ENCODE measurements at places on chromosomes 4 and X. TPM values are rescaled to one million over a fixed set of nuclear protein-coding genes. Genes with fewer than 3 reads are reported as not detected.
A peak's percentile ranks its signal among the peaks of the same experiment; 100 is the strongest.

GRCh38 chr4:156886481-156886880, 85.1 kb downstream of the PDGFC start:
- H3K27ac ChIP-seq: no peak overlapping the region
- no peaks in the 10 kb centered on the region for H3K27me3 ChIP-seq
- H3K36me3 ChIP-seq: no peaks in the 10 kb centered on the region
- H3K4me3 ChIP-seq: no peak overlapping the region
- peaks cover 38% of the 10 kb centered on the region for H3K4me1 ChIP-seq

Gene PITX2
- not detected for polyA plus RNA-seq

Gene CENPE
- polyA plus RNA-seq: 6.1 TPM

- no peaks in the 10 kb centered on the region for H3K27me3 ChIP-seq
- H3K36me3 ChIP-seq: no peaks in the 10 kb centered on the region
- H3K27ac ChIP-seq: no peak overlapping the region
- H3K4me3 ChIP-seq: no peak overlapping the region
- H3K4me1 ChIP-seq: no peaks in the 10 kb centered on the region
Measured at GRCh38 chr4:104749062-104749461, 254.4 kb upstream of the CXXC4 start.

- H3K27ac ChIP-seq: no peak overlapping the region
- H3K36me3 ChIP-seq: no peaks in the 10 kb centered on the region
- no peaks in the 10 kb centered on the region for H3K27me3 ChIP-seq
- no peak for DNase-seq
- H3K4me3 ChIP-seq: no peak overlapping the region
- H3K4me1 ChIP-seq: no peaks in the 10 kb centered on the region
Measured at GRCh38 chr4:106704253-106704870, 331.8 kb downstream of the DKK2 start.

Gene STPG2
- 0.07 TPM for polyA plus RNA-seq

Gene STARD8
- polyA plus RNA-seq: 0.09 TPM

DNA sequence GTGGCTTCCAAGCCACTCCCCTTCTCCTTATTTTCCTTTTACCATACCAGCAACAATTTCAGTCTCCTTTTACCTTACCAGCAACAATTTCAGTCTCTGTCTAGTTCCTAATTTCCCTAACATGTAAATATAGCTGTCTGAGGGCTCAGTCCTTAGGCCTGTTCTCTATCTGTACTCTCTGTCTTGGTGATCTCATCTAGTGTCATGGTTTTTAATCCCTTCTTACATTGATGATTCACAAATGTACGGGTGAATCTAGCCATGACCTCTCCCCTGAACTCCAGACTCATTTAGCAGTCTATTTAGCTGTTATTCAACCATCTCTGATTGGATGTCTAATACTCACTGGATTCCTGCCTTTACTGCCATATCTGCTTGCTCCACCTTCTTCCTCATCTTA, 7.2 kb downstream of the IL15 start:
- H3K27ac ChIP-seq: peak overlapping the region; percentile 21
- H3K4me1 ChIP-seq: peaks cover 27% of the 10 kb centered on the region
- no peak overlapping the region for H3K4me3 ChIP-seq
- no peaks in the 10 kb centered on the region for H3K27me3 ChIP-seq

DNA sequence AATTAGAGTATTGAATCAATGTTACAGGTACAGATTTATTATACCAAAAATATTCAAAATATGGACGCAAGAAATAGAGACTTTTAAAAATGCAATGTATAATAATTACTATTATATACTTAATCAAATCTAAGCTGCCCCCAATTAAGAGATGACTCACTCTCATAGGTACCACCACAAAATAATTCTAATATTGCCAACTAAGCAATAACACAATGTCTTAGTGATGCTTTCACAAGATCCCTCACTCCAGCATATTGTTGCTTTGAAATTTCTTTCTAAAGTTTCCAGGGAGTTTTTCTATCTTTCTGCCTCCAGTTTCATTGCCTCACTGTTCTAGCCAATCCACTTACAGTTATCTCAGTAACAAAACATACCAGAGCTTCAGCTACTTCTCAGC, 270.0 kb upstream of the PABPC4L start:
- no peak overlapping the region for H3K4me3 ChIP-seq
- DNase-seq: no peak
- no peaks in the 10 kb centered on the region for H3K36me3 ChIP-seq
- H3K27ac ChIP-seq: no peak overlapping the region
- no peaks in the 10 kb centered on the region for H3K4me1 ChIP-seq
- no peaks in the 10 kb centered on the region for H3K27me3 ChIP-seq

- H3K27me3 ChIP-seq: no peaks in the 10 kb centered on the region
- H3K4me1 ChIP-seq: peaks cover 18% of the 10 kb centered on the region
- no peak overlapping the region for H3K4me3 ChIP-seq
- H3K27ac ChIP-seq: no peak overlapping the region
- peak; percentile 26 for DNase-seq
Measured at GRCh38 chr4:144627663-144628076, 18.3 kb upstream of the HHIP start.

Gene DRD5
- polyA plus RNA-seq: not detected

Gene STATH
- polyA plus RNA-seq: not detected

DNA sequence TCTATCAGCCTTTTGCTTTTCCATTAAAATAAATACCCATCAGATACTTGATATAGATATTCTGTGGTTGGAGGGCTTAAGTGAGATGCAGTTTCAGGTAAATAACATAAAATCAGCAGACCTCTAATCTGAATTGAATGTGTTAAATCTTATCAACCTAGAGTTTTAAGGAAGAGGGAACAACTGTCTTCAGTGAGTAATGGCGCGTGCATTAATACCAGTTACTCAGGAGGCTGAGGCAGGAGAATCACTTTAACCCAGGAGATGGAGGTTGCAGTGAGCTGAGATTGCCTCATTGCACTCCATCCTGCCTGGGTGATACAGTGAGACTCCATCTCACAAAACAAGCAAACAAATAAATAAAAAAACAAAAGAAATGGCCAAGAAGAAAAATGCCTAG, 54.3 kb downstream of the FAT4 start:
- peak overlapping the region; percentile 68 for H3K4me3 ChIP-seq
- H3K27ac ChIP-seq: no peak overlapping the region
- H3K4me1 ChIP-seq: peaks cover 4% of the 10 kb centered on the region
- H3K27me3 ChIP-seq: no peaks in the 10 kb centered on the region
- H3K36me3 ChIP-seq: no peaks in the 10 kb centered on the region
- no peak for DNase-seq

GRCh38 chr4:114312338-114312737, 286.3 kb upstream of the UGT8 start:
- no peak overlapping the region for H3K4me3 ChIP-seq
- H3K27me3 ChIP-seq: no peaks in the 10 kb centered on the region
- no peak overlapping the region for H3K27ac ChIP-seq
- no peaks in the 10 kb centered on the region for H3K4me1 ChIP-seq
- no peaks in the 10 kb centered on the region for H3K36me3 ChIP-seq

GRCh38 chr4:79650794-79651431, 242.9 kb upstream of the GK2 start:
- H3K36me3 ChIP-seq: no peaks in the 10 kb centered on the region
- H3K27ac ChIP-seq: peak overlapping the region; percentile 85
- peak overlapping the region; percentile 60 for H3K4me3 ChIP-seq
- H3K27me3 ChIP-seq: no peaks in the 10 kb centered on the region
- DNase-seq: peak; percentile 26

- no peaks in the 10 kb centered on the region for H3K27me3 ChIP-seq
- H3K27ac ChIP-seq: no peak overlapping the region
- no peaks in the 10 kb centered on the region for H3K4me1 ChIP-seq
- DNase-seq: no peak
Measured at GRCh38 chr4:39235696-39236095, 53.4 kb downstream of the WDR19 start.

- no peaks in the 10 kb centered on the region for H3K36me3 ChIP-seq
- H3K4me3 ChIP-seq: no peak overlapping the region
- peaks cover 11% of the 10 kb centered on the region for H3K4me1 ChIP-seq
- peak; percentile 63 for DNase-seq
Measured at GRCh38 chr4:123480706-123481418, 84.3 kb downstream of the SPRY1 start.

GRCh38 chr4:34181311-34181841, 2062.9 kb downstream of the ARAP2 start:
- H3K27ac ChIP-seq: peak overlapping the region; percentile 60
- H3K36me3 ChIP-seq: no peaks in the 10 kb centered on the region
- no peaks in the 10 kb centered on the region for H3K27me3 ChIP-seq
- H3K4me1 ChIP-seq: peaks cover 27% of the 10 kb centered on the region
- H3K4me3 ChIP-seq: no peak overlapping the region

Gene FHIP1A
- polyA plus RNA-seq: 13.4 TPM

Gene SUPT20HL2
- polyA plus RNA-seq: not detected

Gene BCAP31
- polyA plus RNA-seq: 267 TPM

DNA sequence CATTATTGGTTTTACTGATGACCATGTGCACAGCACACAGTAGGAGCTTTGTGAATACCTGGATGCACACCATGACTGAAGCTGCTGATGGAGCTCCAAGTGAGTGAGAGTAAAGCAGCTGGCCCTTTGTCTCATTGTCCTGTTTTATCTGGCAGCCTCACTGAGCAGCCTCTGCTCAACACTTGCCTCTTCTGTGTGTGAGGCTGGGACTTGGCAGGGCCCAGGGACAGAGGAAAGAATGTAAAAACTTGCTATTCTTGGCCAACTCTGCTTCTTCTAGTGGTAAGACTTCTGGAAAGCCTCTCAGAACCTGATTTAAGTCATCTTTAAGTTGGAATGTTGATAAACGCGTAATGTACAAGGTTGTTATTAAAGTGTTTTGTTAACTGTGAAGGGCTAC, 61.4 kb downstream of the BEX1 start:
- H3K4me1 ChIP-seq: no peaks in the 10 kb centered on the region
- no peak overlapping the region for H3K4me3 ChIP-seq
- H3K27me3 ChIP-seq: no peaks in the 10 kb centered on the region
- DNase-seq: no peak

Gene BMX
- 0.09 TPM for polyA plus RNA-seq

GRCh38 chr4:122873821-122874593, 47.4 kb downstream of the FGF2 start:
- DNase-seq: no peak
- H3K27me3 ChIP-seq: no peaks in the 10 kb centered on the region
- no peak overlapping the region for H3K4me3 ChIP-seq
- H3K27ac ChIP-seq: peak overlapping the region; percentile 21
- no peaks in the 10 kb centered on the region for H3K36me3 ChIP-seq

Gene CCDC110
- polyA plus RNA-seq: 0.14 TPM

DNA sequence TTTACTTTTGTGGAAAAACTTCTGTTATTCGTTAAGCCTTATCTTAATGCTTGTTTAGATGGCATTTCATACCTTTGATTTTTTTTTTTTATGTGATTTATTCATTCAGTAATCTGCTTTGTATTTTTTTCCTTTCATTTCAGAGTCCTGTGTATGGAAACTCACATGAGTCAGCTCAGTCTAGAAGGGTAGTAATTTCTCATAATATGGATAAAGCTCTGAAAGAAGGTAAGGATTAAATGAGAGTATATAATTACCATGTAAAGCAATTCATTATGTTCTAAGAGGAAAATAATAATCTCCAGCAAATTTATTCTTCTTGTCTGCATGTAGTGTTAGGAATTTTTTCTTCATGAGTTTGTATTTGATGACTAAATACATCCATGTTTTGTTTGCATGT, 37.8 kb downstream of the SNX25 start:
- no peaks in the 10 kb centered on the region for H3K4me1 ChIP-seq
- H3K4me3 ChIP-seq: no peak overlapping the region
- H3K27me3 ChIP-seq: no peaks in the 10 kb centered on the region
- no peak overlapping the region for H3K27ac ChIP-seq
- H3K36me3 ChIP-seq: no peaks in the 10 kb centered on the region
- no peak for DNase-seq

DNA sequence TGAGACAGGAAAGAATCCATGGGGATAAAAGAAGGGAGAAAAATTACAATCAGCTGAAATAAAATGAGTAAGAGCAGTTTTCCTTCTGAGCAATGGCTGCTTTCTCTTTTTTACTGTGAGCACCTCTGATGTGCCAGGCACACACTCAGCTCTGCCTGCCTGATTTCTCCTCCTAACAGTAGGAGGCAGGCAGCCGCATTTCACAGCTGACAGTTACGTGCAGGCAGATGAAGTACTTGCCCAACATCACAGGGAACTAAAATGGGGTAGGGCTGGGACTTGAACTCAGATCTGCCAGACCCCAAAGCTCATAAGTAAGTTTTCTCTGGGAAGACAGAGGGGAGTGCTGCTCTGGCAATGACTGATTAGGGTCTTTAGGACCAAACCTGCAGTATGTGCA, 54.6 kb downstream of the C4orf50 start:
- no peaks in the 10 kb centered on the region for H3K36me3 ChIP-seq
- H3K27ac ChIP-seq: no peak overlapping the region
- H3K4me3 ChIP-seq: no peak overlapping the region

Gene TAF7L
- 0.06 TPM for polyA plus RNA-seq

GRCh38 chr4:183600189-183600685, 58.7 kb downstream of the RWDD4 start:
- H3K27ac ChIP-seq: no peak overlapping the region
- no peak for DNase-seq
- no peaks in the 10 kb centered on the region for H3K36me3 ChIP-seq
- no peaks in the 10 kb centered on the region for H3K4me1 ChIP-seq
- H3K27me3 ChIP-seq: no peaks in the 10 kb centered on the region

- no peak for DNase-seq
- H3K27ac ChIP-seq: no peak overlapping the region
- no peak overlapping the region for H3K4me3 ChIP-seq
- no peaks in the 10 kb centered on the region for H3K36me3 ChIP-seq
Measured at GRCh38 chrX:94511564-94511963, 837.6 kb downstream of the FAM133A start.

Data from keratinocyte (primary cell).